Urinary bladder (tissue), 4 donors: ENCODE measurements at places on chromosomes 3 and 15. TPM values are rescaled to one million over a fixed set of nuclear protein-coding genes. Genes with fewer than 3 reads are reported as not detected.

The TIGIT gene
- total RNA-seq, result 0.21 TPM

The LMAN1L gene
- 0.85 TPM for total RNA-seq

The TIMP4 gene
- 1.3 TPM for total RNA-seq

The QTRT2 gene
- 37.5 TPM for total RNA-seq

The TERC gene
- 108 TPM for total RNA-seq

The SERPINI2 gene
- 3.9 TPM for total RNA-seq

The RBP2 gene
- not detected for total RNA-seq

The FOXB1 gene
- not detected for total RNA-seq

The HCLS1 gene
- total RNA-seq, result 11.6 TPM
